KBM-7 (cell line): ENCODE measurements at places on chromosomes 1 and 21.
A peak's percentile ranks its signal among the peaks of the same experiment; 100 is the strongest.

- peak; percentile 92 for DNase-seq
Measured at GRCh38 chr1:86395751-86396497, at the start of gene ODF2L. TSS of gene ODF2L (minus strand) at chr1:86396323. CDS start at chr1:86387027, 9,296 bp downstream.

- DNase-seq = no peak
Measured at GRCh38 chr1:143660354-143660941, 311.3 kb downstream of the FAM72C start.

DNA sequence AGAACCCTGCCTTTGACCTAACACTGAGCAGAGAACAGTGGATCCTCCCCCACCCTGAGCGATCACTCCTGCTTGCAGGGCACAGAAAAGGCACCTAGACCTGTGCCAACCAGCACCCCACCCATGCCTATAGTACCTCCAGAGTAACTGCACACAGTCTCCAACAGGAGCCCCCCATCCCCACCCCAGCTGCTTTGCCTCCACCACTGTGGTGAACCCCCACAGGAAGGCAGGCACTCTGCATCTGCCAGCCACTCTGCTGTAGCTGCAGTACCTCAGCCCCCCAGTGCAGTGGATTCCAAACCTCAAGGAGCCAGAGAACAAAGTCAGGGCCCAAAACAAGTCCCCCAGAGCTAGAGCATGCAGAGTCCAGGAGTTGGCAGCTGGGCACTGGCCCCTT, 10.7 kb downstream of the SPATC1L start:
- no peak for DNase-seq

DNA sequence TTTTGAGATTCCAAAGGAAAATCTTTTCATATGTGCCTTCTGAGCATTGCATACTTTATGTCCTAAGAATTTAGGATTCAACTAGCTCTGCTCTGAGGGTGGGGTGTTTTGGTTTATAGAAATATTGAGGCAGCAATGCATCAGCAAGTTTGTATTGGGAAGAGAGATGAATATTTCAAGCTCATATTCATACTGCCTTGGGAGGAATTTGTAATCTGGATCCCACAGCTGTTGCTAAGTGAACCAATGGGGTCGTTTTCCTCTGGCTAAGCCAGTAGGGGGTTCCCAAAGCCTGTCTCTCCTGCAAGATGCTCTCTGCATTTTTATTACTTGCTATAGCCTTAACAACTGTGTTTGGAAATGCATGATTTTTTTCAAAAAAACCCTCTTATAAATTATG, 130.6 kb downstream of the SNX7 start:
- DNase-seq = no peak

DNA sequence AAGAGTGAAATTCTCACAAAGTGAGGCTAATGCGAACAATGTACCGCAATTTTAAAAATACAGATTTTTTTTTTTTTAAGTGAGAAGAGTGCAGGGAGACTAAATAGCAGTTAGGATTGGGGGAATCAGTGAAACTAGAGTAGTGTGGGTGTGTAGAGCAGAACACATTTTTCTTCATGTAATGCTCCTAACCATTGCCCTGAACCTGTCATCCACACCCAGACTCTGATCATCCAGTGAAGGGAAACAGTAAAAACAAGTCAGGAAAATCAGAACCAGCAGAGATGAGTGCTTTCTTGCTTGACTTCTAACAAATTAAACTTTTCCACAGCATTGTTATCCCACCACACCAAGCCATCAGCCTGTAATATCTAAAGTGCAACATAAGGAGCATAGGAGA, 9.1 kb downstream of the CADM3 start:
- DNase-seq = no peak

DNA sequence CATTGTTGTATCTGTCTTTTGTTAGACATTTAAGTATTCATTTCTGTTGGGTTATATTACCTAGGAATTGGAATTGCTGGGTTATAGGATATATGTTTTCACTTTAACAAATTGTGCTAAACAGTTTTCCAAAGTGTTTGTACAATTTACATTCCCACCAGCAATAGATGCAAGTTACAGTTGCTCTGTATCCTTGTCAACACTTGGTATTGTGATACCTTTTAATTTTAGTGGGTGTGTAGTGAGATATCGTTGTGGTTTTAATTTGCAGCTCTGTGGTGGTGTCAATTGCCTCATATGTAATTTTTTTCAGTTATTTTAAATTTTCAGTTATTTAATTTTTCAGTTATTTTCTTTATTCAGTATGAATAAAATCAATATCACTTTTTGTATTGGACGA, 7.4 kb upstream of the DPH5 start:
- DNase-seq = no peak

DNA sequence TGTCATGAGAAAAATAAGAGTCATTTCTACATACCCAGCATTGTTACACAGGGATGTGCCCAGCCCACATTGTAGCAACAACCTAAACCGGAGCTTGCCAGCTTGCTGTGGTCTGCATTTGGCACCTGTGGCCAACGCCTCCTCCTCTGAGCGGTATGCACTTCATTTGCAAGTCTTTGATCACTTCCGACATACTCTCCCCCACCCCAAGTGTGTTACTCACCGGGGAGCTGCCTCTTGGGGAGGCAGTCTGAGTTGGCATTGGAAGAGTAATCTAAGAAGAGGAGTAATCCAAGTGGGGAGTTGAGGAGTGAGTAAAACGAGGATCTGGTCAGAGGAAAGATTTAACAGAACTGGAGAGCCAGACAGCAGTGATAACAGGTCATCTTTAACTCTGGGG, 3.8 kb downstream of the BCL9 start:
- no peak for DNase-seq

GRCh38 chr1:155932487-155932886, 1.7 kb downstream of the KHDC4 start:
- DNase-seq = no peak

DNA sequence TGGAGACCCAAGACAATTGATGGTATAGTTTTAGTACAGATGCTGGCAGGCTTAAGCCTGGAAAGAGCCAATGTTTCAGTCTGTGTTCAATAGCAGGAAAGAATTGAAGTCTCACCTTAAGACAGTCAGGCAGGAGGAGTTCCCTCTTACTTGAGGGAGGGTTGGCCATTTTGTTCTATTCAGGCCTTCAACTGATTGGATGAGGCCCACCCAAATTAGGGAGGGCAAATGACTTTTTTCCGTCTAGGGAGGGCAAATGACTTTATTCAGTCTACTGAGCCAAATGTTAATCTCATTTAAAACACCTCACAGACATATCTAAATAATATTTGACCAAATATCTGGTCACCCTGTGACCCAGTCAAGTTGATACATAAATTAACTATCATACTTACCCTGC, 31.4 kb upstream of the ELAVL4 start:
- DNase-seq = no peak

- DNase-seq = no peak
Measured at GRCh38 chr1:19219451-19219850, 9.4 kb upstream of the UBR4 start.
